Left ventricle myocardium inferior (tissue), 1 donor: ENCODE measurements at places on chromosomes 4 and X. TPM values are rescaled to one million over a fixed set of nuclear protein-coding genes. Genes with fewer than 3 reads are reported as not detected.

C4orf17 gene
- total RNA-seq, result not detected

FDCSP gene
- not detected for total RNA-seq

TLR2 gene
- 2.8 TPM for total RNA-seq

SMIM14 gene
- total RNA-seq, result 11.4 TPM

SRPX2 gene
- 7.5 TPM for total RNA-seq

GC gene
- not detected for total RNA-seq

F9 gene
- not detected for total RNA-seq

FAM133A gene
- 0.58 TPM for total RNA-seq

OTC gene
- 0.58 TPM for total RNA-seq

DNA sequence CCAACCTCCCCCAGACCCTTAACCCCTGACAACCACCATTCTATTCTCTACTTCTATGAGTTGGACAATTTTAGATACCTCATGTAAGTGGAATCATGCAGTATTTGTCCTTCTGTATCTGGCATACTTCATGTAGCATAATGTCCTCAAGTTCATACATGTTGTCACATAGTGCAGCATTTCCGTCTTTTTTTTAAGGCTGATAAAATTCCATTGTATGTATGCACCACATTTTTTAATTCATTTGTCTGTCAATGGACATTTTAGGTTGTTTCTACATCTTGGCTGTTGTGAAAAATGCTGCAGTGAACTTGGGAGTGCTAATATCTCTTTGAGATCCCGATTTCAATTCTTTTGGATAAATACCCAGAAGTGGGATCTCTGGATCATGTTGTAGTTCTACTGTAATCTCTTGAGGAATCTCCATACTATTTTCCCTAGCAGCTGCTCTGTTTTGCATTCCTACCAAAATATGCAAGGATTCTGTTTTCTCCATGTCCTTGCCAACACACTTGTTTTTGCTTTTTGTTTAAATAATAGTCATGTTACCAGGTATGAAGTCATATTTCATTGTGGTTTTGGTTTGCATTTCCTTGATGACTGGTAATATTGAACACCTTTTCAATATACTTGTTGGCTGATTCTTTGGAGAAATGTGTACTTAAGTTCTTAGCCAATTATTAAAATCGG lies 48.8 kb upstream of the ADAD1 start:
- no peak for DNase-seq

DNA sequence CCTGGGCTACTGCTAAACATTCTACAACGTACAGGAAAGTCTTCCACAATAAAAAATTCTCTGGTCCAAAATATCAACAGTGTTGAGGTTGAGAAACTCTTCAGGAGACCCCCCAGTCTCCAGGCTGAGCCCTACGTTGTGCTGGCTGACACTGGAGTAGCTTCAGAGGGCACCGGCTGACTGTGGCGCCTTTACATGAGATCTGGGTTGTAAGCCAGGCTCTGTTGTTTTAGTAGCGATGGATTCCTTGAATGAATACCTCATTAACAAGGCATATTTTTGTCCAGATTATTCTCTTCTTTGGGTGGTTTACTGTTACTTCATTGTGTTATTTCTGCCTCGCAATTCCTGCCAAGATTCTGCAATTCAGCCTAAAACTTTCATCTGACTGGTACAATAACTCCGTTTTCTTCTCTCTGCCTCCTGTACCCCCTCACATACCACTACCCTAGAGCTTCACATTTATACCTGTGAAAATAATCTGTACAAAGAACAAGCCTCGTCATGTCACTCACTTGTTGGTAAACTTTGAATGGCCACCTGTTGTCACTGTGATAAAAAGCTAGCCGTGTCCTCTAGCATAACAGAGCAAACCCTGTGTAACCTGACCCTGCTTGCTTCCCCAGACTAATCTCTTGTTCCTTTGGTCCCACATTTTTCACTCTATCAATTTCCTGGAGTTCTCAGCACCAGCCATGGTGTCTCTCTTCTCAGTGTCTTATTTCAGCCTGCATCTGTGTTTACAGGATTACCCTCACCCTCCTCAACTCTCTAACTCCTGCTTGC lies 1476.1 kb upstream of the TENM3 start:
- no peak for DNase-seq

GRCh38 chr4:61763682-61764081 lies 563.6 kb downstream of the ADGRL3 start:
- DNase-seq, result no peak

DNA sequence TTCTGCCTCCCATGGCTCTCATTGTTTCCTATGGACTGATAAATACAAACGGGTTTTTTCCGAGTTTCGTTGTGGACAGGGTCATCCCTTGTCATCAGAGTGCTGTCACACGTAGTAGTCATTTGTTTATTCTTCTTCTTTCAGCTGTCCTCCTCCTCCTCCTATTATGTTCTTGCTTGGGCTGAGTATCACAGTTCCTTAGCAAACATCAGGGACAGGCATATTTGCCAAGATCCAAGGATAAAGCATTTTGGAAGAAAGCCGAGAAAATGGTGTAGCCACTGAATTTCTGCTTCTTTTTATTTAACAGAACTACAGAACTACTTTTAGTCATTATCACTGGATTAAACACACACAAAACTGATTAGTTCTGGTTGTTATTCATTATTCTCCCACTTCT lies 167.9 kb downstream of the MAML3 start:
- DNase-seq, result no peak

GRCh38 chr4:82005158-82005557 lies 368.6 kb downstream of the HNRNPD start:
- no peak for DNase-seq

- no peak for DNase-seq
Observed at GRCh38 chrX:153226344-153227185, 47.5 kb downstream of the MAGEA1 start.

DNA sequence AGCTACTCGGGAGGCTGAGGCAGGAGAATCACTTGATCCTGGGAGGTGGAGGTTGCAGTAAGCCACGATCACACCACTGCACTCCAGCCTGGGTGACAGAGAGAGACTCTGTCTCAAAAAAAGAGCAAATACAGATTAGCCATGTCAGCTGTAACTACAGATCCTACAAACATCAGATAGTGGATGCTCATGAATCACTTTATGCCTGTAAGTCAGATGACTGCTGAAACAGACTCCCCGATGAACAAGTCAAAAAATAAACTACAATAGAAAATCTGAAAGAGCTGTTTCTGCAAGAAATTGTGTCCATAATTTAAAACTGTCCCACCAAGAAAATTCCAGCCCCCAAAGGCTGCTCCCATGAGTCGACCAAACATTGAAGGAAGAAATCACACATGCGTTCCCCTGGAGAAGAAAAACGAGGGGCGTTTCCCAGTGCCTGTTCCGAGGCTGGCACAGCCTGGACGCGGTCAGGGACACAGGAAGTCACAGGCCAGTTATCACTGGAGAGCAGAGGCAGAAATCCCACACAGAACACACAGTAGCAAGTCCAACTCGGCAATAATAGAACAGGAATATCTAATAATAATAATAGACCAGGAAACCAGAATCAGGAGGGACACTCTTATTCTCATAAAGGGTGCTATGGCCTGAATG lies 30.0 kb upstream of the GTPBP6 start:
- DNase-seq, result peak; percentile 9

DNA sequence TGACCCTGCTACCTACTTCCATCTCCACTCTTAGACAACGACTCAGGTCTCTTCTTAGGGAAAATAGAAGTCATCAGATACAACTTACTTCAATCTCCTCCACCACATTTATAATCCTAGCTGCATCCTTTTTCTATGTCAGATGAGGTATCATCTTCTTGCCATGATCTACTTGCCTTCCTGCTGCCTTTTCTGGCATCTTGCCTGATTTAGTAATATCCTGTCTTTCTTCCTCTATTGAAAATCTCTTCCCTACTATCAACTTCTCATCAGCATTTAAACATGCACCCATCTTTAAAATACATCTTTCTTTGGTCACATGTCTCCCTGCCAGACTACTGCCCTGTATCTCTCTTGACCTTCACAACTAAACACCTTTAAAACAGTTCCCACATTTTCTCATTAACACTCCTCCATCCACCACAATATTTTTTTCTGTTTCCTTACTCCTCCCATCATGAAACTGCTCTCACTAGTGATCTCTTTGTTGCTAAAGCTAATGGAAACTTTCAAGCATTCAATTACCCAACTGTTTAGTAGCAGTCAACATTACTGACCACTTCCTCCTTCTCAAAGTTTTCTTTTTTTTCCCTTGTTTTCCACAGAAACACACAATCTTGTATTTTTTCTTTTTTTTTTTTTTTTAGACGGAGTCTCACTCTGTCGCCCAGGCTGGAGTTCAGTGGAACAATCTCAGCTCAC lies 100.8 kb upstream of the CXorf66 start:
- no peak for DNase-seq

DNA sequence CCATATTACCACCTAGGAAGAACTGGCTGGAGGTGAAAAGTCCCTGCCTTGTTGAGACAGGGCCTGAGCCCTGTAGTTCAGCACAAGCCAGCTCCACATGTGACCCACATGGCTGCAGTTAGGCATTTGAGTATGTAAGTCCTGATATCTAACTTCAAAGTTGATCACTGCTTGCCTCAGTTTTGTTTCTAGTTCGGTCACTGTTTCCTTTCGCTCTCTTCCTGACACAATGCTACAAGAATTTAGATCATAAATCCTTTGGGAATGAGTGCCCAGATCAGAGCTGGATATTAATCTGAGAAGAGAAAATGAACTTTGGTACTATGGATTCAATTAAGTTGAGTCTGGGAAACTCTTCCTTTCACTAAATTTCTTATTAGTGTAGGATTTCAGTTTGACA lies 48.4 kb downstream of the AKAP4 start:
- no peak for DNase-seq

- no peak for DNase-seq
Observed at GRCh38 chrX:2526390-2526789, 25.6 kb upstream of the DHRSX start.

- DNase-seq, result peak; percentile 25
Observed at GRCh38 chrX:107826238-107827029, 768 bp downstream of the MID2 start.

DNA sequence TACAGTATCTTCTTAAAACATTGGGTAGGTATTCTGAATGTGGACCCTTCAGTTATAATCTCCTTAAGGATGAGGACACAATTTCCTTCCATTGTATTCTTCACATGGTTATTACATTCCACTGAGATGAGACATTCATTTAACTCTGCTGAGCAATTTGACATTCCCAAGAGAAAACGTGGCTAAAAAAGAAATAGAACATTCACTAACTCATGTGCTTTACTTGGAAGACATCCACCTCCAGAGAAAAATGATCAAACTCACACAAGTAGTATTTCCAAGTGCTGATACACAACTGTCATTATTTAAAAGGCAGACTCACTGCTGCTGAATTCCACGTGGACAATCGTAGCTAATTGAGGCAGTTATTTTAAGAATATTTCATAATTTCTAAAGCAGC lies 227.9 kb upstream of the ANKRD50 start:
- no peak for DNase-seq

GRCh38 chrX:71618303-71618721 lies at the start of gene CXCR3:
TSS of gene CXCR3 (minus strand) at chrX:71618511. CDS start at chrX:71618449, 62 bp downstream.
- DNase-seq, result peak; percentile 37

DNA sequence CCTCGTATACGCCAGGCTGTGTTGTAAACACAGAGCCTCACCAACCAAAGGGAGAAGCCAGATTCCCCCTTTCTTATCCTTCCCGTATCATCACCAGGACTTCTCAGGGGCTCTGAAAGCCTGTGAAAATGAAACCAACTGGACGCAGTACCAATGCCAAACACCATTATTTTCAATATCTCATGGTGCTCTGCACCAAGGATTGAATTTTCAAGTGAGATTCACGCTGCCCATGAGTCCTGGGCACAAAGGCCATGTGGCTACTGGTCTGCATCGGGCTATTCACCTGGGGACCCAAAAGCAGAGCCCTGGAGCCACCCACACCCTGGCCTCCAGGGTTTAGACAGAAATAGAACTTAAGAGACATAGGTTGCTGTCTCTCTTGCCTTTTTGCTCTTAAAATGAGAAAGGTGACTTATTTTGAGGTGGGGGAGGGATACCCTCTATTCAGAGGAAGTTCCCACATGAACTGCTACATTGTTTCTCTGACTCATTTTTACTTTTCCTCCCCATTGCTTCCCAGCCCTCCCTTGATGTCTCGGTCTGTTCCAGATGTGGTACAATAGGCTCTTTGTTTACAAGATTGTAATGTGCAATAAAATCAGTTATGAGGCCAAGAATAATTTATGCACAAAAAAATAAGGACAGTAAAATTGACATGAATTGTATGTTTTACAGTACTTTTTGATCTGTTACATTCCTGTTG lies 55.4 kb downstream of the MAML3 start:
- no peak for DNase-seq

DNA sequence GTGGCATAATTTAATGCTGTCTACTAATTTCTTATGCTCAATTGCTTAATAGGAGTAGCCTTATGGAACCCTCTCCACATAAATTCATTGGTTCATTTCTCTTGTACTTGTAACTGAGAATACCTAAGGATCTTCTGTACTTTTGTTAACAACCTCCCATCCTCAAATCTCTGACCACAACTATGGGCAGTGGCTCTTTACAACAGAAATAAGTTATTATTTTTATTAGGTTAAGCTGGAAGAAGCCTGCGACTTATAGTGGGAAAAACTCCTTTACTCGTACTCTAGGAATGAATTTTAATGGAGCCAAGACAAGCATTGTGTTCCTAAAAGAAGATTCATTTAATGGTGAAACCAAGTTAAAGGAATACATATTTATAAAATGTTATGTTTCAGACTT lies 337.1 kb upstream of the CTSO start:
- no peak for DNase-seq

DNA sequence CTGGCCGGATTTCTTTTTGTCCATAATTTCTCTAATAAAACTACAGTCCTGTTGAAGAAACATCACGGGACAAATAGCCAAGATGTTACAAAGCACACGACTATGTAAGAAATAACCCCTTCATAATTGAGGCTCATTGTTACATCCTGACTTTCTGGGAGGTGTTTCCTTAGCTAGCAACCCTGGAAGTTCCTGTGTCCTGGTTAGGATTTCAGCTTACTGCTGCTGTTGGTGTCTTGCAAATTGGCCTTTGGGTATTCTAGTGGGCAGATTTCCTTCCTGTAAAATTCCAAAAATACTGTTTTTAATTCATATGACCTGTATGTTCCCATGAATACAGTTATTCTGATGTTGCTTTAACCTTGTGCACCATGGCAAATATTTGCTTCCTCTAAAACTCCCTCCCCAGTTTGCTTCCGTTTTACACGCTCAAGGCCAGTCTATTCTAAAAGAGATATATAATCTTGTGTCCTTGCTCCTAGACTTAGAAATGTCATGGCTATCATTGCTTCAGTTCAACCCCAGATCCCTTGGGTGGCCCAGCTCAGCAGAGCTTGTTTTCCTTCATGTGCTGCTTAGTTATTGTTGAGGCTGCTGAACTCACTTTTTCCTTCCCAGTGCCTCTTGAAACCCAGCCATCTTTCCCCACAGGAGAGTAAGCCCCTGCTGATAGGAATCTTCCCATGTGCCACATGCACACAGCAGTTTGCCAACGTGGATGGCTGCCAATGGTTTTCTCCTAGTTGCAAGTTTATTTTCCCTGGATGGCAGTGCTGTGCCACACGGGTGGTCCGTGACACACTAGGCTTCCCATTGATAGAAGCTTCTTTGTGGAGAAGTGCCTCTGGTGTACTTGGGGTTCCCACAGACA lies 75.8 kb downstream of the TSPAN7 start:
- no peak for DNase-seq

- no peak for DNase-seq
Observed at GRCh38 chrX:39983715-39984114, 114.0 kb downstream of the BCOR start.
